ENCODE measurements at places on chromosomes 5 and 9.
A peak's percentile ranks its signal among the peaks of the same experiment; 100 is the strongest.

- DNase-seq: no peak
Observed at GRCh38 chr5:143297756-143298155, 105.7 kb downstream of the NR3C1 start.

- DNase-seq: peak; percentile 42
Observed at GRCh38 chr9:133031496-133031911, 707 bp downstream of the GTF3C5 start.

GRCh38 chr5:82325996-82326395 lies 47.8 kb upstream of the RPS23 start:
- no peak for DNase-seq

- no peak for DNase-seq
Observed at GRCh38 chr5:172140120-172140519, 47.9 kb downstream of the STK10 start.

GRCh38 chr5:18797222-18797621 lies 1163.0 kb downstream of the TAF11L14 start:
- DNase-seq: no peak

GRCh38 chr5:5460311-5460710 lies 37.8 kb downstream of the ICE1 start:
- DNase-seq: no peak

GRCh38 chr5:152599096-152599495 lies 194.0 kb upstream of the NMUR2 start:
- DNase-seq: no peak

DNA sequence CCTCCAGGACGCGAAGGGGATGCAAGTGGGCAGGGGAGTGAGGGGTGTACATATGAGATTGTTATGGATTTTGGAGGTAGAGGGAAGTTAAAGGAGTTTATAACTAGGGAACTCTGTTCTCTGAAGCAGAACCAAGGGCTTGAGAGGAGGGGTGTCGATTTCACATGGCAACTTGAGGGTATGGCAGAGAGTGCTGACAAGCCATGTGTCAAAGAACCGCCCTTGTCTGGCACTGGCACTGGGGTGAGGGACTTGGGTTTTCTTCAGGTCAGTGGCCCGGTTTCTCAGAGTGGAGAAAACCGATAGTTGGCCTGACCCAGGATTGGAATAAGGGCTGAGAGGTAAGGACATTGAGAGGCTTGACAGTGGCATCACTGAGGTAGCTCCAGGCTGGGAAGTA lies 47.7 kb upstream of the TESK1 start:
- DNase-seq: no peak

- no peak for DNase-seq
Observed at GRCh38 chr5:36944607-36945225, 68.1 kb downstream of the NIPBL start.

DNA sequence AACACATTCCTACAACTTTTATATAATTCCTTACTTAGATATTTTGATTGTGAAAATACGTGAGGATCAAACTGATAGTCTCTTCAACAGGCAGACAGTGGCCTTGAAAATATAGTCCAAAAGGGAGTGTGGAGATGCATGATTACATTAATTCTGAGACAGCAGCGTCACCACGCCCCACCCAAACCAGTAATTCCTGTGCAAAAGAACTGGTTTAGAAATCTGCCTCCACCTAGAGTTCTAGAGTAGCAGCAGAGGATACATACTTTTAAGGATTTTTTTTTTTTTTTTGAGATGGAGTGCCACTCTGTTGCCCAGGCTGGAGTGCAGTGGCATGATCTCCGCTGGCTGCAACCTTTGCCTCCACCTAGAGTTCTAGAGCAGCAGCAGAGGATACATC lies 1.6 kb upstream of the TUT7 start:
- no peak for DNase-seq

DNA sequence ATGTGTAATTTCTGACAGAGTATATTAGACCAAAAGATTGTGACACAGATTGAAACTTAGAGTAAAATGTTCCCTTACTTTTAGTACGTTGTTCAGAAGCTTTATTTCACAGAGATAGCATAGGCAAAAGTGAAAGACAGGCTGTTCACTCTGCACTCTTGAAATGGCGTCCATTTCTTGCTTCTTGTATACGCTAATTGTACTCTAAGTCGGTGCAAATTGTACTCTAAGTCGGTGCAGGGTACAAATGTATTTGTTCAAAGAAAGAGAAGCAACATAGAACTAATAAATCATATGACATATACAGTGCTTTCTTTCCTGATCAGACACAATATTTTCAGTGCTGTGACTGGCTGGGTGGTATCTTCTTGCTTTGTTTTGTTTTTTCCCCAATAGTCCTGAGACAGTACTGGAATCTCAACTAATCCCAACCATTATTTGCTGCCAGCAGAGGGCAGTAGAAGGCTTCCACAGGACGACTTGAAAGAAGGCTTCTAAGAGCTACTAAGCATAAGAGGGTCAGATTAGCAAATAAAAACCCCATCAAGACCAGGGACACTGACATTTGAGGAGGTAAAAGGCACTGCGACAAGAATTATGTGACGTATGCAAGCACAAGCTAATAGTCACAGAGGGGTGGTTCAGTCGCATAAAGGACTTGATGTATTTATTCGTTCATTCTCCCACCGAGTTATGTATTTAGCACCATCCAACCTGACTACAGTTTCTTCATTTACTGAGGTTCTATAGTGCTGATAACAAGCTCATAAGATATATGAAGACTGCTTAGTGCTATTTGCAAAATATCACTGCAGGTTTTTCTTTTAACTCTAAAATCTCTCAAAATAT lies 831.8 kb downstream of the TAF11L14 start:
- peak; percentile 49 for DNase-seq

- DNase-seq: no peak
Observed at GRCh38 chr5:159878988-159879471, 37.3 kb upstream of the ADRA1B start.

- DNase-seq: no peak
Observed at GRCh38 chr5:179387151-179388110, 42.2 kb upstream of the ADAMTS2 start.

DNA sequence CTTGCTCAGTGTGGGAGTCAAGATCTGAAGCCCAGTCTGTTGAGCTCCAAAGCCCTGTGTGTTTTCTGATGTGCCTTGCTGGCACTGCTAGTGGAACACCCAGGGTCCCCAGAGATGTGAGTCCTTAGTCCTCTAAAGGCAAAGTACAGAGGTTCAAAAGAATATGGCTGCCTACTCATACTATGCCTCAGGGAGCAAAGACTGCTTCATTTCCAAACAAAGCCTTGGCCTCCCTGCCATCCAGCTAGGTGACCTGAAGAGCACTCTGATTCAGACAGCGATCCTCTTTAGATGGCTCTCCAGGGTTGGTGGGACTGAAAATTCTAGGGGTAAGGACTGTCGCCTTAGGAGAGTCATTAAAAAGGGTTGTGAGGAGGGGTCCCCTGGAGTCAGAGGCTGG lies 2.0 kb downstream of the PRLR start:
- no peak for DNase-seq

DNA sequence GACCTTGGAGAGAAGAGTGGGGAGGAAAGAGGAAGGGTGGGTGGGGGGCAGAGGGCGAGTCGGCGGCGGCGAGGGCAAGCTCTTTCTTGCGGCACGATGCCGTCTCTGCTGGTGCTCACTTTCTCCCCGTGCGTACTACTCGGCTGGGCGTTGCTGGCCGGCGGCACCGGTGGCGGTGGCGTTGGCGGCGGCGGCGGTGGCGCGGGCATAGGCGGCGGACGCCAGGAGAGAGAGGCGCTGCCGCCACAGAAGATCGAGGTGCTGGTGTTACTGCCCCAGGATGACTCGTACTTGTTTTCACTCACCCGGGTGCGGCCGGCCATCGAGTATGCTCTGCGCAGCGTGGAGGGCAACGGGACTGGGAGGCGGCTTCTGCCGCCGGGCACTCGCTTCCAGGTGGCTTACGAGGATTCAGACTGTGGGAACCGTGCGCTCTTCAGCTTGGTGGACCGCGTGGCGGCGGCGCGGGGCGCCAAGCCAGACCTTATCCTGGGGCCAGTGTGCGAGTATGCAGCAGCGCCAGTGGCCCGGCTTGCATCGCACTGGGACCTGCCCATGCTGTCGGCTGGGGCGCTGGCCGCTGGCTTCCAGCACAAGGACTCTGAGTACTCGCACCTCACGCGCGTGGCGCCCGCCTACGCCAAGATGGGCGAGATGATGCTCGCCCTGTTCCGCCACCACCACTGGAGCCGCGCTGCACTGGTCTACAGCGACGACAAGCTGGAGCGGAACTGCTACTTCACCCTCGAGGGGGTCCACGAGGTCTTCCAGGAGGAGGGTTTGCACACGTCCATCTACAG lies 760 bp downstream of the NPR3 start:
- peak; percentile 12 for DNase-seq

- DNase-seq: no peak
Observed at GRCh38 chr5:36374266-36374862, 72.7 kb upstream of the RANBP3L start.

DNA sequence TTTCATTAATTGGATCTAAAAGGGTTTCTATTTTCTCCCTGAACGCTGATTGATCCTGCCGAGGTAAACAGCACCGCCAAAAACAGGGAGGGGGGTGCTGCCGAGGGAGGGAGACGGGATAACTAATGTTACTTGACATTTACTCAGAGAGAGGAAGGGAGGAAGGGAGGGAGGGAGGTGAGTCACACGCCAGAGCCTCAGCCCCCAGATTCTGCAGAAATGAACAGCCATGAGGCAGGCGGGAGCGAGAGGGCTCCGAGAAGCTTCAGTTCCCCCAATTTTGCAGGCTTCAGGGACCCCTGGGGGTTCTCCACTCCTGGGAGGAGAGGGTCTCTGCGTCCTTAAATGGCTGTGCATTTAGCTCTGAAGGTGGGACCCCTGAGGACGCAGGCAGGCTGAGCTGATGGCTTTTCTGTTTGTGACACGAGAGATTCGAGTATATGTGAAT lies 59.1 kb upstream of the IER5L start:
- peak; percentile 87 for DNase-seq

- DNase-seq: no peak
Observed at GRCh38 chr9:75226403-75227139, 138.3 kb downstream of the OSTF1 start.

DNA sequence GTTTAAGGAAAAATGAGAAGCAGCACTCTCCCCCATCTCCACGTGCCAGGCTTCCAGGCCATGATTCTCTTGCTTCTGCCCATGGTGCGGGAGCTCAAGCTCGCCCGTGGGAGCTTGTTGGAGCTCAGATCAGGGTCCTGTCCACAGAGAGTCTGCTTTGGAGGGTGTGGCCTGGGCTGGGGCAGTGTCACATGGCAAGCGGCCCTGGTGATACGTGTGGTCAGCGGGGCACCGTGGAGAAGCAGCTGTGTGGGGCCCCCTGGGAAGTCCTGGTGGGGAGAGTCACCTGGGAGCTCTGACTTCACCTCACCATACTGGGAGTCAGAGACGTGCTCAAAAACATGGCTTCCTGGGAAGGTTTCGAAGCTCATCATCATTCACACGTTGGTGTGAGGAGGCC lies 275.3 kb downstream of the GADD45G start:
- DNase-seq: no peak

- no peak for DNase-seq
Observed at GRCh38 chr9:126857261-126857960, 3.0 kb upstream of the ZBTB34 start.
